ENCODE measurements at places on chromosomes 6 and 20.

GRCh38 chr6:87049779-87050178 is 45.1 kb downstream of the CGA start:
- no peak for DNase-seq

DNA sequence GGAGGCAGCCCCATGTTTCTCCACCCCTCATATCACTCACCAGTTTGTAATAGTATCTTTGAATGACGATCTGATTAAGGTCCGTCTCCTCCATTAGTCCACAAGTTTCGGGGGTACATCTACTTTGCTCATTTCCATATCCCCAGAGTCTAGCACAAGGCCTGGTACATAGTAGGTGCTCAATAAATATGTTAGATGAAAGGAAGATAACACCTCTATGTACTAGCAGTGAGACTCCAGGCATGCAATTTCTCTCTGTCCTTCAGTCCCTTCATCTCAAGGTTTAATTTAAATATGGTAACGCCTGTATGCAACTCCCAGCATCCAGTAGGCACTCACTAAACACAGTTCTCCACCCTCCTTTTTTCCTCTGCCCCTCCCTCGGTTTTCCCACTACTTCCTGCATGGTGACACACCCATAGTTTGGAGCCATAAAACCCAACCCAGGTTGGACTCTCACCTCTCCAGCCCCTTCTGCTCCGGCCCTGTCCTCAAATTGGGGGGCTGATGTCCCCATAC is 461 bp upstream of the HNF4A start:
- no peak for DNase-seq

DNA sequence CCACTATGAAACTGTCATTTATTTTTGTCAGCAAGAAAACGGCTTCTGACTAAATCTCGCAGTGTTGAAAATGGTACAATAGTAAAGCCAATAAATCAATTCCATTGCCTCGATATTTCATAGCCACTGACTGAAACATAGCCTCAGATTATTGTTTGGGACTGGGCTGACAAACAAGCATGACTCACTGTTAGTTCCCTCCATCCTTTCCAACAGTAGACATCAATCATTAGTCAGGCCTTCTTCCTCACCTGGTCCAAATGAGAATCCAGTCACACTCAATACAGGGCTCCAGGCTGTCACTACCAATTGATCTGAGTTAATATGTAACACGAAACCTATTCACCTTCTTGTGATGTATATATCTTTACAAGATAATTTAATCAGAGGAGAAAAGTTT is 66.1 kb downstream of the ADGRB3 start:
- no peak for DNase-seq

DNA sequence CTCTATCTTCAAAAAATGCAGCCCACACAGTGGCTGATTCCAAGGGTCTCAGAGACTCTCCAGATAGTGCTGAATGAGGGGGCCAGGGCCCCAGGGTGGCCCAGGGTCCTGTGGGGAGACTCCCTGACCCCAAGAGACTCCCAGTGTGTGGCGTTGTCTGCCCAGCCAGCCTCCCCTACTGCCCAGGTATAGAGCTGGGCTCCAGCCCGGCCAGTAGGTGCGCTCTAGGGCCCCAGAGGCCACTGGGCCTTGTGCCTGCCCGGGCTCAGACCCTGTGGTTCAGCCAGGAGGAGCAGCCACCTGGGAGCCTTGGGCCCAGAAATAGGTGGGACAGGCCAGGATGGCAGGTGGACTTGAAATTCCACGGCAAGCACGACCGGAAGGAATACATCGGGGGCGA is 30.3 kb upstream of the GATA5 start:
- no peak for DNase-seq

DNA sequence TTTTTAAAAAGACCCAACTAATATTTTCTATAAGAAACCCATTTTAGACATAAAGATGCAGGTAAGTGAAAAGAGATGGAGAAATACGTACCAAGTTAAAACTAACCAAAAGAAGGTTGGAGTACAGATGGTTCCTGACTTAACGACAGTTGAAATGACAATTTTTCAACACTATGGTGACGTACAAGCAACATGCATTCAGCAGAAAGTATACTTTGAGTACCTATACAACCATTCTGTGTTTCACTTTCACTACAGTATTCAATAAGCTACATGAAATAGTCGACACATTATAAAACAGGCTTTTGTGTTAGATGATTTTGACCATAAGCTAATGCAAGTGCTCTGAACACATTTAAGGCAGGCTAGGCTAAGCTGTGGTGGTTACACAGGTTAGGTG is 228.9 kb downstream of the RNGTT start:
- no peak for DNase-seq

- DNase-seq: no peak
Observed at GRCh38 chr6:111845441-111845871, 27.8 kb downstream of the FYN start.

GRCh38 chr6:41080621-41081020 is 7.8 kb downstream of the NFYA start:
- no peak for DNase-seq

DNA sequence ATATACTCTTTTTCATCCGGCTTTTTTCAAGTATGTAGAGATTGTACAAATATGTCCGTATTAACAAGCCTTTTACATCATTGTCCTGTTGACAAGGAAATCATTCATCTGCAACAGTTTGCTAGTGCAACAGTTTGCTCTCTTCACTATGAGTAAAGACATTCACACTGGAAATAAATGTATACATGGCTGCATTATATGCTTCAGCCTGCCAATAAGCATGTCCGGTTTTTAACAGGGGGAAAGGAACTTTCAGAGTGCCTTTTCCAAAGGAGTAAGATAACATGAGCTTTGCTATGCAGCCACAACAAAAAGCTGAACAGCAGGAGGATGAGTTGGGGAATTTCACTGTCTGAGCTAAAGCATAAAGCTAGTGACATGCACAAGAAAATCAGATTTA is 99.4 kb upstream of the ADTRP start:
- DNase-seq: no peak

- no peak for DNase-seq
Observed at GRCh38 chr6:125659887-125660286, 89.5 kb upstream of the HEY2 start.

GRCh38 chr20:20734475-20734948 is 22.1 kb upstream of the RALGAPA2 start:
- no peak for DNase-seq

DNA sequence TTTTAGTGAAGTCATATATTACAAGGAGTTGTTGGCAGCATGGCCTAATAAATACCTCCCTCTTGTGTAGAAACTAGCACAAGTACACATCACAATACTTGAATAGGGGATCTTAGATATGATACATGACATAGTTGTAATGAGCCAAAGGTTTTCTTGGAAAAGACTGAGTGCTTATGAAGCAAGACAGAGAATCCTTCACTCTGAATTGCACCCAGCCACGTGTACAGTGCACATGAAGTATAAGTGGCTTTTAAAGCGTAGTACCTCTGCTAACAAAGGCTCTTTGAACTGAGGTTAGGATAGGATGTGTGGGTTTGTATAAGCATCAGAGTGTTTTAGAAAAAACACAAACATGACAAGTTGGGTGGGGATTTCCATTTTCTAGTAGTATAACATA is 145.5 kb upstream of the STMND1 start:
- DNase-seq: no peak

GRCh38 chr6:69863766-69864165 is 2.6 kb upstream of the COL19A1 start:
- DNase-seq: no peak

DNA sequence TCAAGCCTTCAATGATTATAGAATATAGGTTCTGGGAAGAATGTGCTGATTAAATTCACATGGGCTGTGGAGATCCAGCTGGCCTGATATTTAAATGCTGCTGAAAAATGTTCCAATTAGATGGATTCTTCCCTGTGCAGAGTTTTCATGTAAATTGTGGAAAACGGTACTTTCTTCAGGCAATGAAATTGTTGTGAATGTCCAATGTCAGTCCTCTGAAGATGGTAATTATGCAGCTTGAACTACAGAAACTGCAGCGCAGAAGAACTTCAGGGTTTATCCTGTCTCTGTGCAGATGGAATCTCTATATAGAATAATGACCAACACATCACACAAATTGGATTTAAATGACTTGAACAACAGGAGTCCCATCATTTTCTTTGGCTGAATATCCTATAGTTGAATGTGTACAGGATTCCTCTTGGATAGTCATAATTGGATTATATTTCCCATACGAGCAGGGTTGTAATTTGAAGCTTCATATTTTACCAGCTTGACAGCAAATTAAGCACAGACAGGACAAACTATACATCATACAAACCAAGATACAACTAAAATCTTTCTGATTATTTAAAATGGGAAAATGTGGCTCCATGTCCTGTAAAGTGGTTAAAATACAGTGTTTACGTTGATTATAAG is 82.3 kb downstream of the CAP2 start:
- no peak for DNase-seq

GRCh38 chr20:47500554-47500953 is 1.1 kb upstream of the NCOA3 start:
- no peak for DNase-seq

DNA sequence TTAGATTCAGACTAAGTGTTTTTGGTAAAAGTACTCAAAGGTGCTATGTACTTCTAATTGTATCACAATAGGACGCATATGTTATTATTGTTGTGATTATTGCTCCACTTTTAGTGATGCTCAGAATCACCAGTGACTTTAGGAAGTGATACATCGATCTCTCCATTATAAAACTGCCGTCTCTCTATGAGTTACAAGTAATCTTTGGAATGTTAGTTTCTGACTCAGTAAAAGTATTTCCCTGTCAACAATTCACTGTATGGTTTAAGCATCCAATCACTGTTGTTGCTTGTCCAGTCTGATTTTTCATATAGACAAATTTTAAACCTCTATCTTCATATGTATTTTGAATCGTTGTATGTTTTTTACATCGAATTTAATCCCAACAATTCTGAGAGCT is 9.4 kb downstream of the DCBLD1 start:
- DNase-seq: no peak

- no peak for DNase-seq
Observed at GRCh38 chr6:11625302-11625701, 87.8 kb downstream of the TMEM170B start.

GRCh38 chr6:8657522-8657921 is 222.2 kb upstream of the SLC35B3 start:
- DNase-seq: no peak

GRCh38 chr6:116035616-116036015 is 25.1 kb downstream of the FRK start:
- DNase-seq: no peak

GRCh38 chr6:39836606-39837005 is 44.4 kb downstream of the DAAM2 start:
- DNase-seq: no peak

GRCh38 chr6:91539456-91539855 is 952.6 kb upstream of the MAP3K7 start:
- no peak for DNase-seq

- DNase-seq: no peak
Observed at GRCh38 chr6:132128424-132128823, 177.3 kb upstream of the CCN2 start.

DNA sequence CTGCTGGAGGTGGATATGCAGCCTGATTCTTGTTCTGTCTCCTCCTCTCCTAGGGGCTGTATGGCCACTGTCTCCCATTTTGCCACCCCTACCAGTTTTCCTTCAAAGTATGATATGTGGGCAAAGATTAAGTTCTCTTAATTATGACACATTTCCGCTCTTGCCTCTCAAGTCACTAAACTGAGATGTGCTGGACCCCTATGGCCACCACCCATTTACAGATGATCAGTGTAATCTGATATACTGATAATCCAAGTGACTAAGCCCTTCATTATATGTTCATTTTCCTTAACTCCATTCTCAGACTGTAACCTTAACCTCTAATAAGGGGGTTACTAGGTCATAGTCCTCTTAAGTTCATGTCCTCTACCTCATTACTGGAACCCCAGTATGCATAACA is 711 bp upstream of the C20orf141 start:
- no peak for DNase-seq

GRCh38 chr6:119858901-119859300 is 509.3 kb upstream of the MAN1A1 start:
- no peak for DNase-seq

GRCh38 chr6:90374201-90374600 is 77.6 kb upstream of the BACH2 start:
- no peak for DNase-seq

DNA sequence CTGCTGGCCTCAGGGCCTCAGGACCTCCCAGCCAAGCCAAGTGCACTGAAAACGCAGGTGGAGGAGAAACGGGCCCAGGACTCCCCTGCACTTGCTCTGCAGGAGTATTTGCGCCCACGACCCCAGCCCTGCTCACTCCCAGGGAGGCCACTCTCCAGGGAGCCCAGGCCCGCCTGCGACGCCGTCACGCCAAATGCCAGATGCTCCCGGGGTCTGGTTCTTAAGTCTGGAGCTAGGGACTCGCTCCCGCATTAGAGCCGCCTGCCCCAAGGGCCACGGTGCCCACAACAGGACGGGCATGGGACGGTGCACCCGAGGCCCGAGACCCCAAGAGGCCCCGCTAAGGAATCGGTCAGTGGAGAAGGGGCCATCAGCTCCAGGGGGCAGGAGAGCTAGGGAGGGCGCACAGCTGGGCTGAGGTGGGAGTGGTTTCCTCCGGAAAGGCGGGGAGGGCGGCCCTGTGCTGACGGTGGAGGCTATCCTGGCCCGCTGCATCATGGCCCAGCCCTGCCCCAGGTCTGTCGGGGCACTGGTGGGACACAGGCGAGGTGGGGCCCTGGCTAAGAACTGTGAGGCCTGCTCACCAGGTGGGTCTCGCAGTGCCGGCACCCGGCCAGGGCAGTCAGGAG is 44.1 kb upstream of the CHRNA4 start:
- DNase-seq: no peak

DNA sequence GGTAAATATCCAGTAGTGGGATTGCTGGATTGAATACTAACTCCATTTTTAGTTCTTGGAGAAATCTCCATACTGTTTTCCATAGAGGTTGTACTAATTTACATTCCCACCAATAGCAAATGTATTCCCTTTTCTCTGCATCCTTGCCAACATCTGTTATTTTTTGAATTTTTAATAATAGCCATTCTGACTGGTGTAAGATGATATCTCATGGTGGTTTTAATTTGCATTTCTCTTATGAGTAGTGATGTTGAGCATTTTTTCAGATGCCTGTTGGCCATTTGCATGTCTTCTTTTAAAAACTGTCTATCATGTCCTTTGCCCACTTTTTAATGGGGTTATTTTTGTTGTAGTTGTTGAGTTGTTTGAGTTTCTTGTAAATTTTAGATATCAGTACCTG is 253.2 kb downstream of the HAO1 start:
- no peak for DNase-seq

GRCh38 chr20:23744817-23745216 is 5.9 kb downstream of the CST1 start:
- no peak for DNase-seq
